ENCODE measurements at places on chromosomes 6 and 20.

DNA sequence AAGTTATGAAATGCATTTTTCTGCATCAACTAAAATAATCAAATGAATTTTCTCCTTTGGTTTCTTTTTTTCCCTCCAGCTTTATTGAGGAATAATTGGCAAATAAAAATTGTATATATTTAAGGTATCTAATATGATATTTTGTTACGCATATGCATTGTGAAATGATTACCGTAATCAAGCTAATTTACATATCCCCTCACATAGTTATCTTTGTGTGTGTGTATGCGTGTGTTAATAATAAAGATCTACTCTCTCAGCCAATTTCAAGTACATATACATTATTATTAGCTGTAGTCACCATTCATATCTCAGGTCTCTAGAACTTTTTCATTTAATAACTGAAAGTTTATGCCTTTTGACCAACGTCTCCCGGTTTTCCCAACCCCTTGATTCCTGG lies 61.1 kb downstream of the SYCP2L start:
- no peak for DNase-seq

GRCh38 chr20:45044084-45044573 lies 56.8 kb downstream of the KCNS1 start:
- DNase-seq: peak; percentile 62

DNA sequence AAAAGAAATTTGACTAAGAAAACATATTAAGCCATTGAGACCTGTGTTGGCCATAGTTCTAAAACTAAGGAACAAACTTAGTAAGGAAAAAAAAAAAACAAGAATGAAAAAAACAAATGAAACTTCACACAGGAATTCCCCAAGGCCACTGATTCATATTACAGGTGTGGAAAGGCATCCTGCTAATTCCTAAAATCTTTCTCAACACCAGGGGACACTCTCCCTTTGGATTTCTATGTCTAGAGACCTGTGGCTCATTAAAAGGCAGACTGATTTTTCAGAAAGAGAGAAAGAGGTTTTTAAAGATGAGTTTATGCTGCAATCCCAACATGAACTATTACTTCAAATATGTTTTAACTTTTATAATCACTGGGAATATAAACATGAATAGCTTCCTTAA lies at the start of gene OR12D1:
Gene OR12D1, plus strand, starts transcription at position 341 of the 400 bp plus-strand sequence.
- no peak for DNase-seq

GRCh38 chr6:30130887-30131862 lies 4.8 kb upstream of the TRIM40 start:
- DNase-seq: peak; percentile 82

GRCh38 chr6:36757206-36757605 lies 59.6 kb downstream of the RAB44 start:
- peak; percentile 44 for DNase-seq

- no peak for DNase-seq
Observed at GRCh38 chr6:54971825-54972224, 125.3 kb downstream of the FAM83B start.

- no peak for DNase-seq
Observed at GRCh38 chr20:1623501-1624205, 3.8 kb upstream of the SIRPB1 start.

DNA sequence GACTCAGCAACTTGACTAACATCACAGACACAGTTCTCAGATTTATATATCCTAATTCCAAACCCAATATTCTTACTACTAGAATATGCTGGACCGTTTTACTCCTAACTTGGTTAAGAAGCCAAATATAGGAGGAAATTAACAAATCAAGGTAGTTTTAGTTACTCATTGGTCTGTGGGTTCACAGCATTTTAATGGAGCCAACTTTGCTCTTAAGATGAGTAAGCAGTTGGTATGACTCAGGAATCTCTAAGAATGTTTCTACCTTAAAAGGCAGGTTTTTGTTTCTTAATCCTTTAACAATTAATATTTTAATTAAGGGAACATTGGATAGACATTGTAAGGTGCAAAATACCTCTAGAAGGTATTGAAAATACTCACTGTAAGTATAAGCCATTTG lies 31.6 kb downstream of the OPRM1 start:
- no peak for DNase-seq

DNA sequence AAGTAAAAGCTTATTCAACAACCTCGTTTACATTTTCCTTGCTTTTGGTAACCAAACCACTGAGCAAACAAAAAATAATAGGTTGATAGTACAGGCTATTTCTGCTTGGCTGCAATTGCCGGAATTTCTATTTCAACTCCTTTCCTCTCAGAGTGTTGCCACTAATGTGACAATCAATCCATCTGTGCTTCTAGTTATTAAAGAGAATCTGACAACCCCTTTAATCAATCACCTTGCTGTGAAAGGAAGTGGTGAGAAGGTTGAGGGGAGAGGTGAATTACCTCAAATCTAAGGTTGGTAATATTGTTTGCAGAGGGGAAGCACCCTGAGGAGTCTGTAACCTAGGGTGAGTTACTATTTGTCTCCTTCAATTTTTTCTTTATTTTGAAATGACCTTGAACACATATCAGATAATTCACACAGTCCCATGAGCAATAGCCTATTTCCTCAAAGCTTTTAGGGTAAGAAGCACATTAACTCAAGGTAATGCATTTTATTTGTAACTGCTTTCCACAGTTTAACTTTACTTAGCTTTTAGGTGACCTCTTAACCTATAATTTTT lies 603.4 kb downstream of the MMUT start:
- no peak for DNase-seq

All from activated CD4-positive, alpha-beta T cell treated with anti-CD3 and anti-CD28 coated beads, Interleukin-2, amount 10 ng/mL, durations not matched to agents 7 days and 5 days (primary cell).